Tibial artery (tissue), 4 donors: ENCODE measurements at places on chromosomes 5 and 9.

DNA sequence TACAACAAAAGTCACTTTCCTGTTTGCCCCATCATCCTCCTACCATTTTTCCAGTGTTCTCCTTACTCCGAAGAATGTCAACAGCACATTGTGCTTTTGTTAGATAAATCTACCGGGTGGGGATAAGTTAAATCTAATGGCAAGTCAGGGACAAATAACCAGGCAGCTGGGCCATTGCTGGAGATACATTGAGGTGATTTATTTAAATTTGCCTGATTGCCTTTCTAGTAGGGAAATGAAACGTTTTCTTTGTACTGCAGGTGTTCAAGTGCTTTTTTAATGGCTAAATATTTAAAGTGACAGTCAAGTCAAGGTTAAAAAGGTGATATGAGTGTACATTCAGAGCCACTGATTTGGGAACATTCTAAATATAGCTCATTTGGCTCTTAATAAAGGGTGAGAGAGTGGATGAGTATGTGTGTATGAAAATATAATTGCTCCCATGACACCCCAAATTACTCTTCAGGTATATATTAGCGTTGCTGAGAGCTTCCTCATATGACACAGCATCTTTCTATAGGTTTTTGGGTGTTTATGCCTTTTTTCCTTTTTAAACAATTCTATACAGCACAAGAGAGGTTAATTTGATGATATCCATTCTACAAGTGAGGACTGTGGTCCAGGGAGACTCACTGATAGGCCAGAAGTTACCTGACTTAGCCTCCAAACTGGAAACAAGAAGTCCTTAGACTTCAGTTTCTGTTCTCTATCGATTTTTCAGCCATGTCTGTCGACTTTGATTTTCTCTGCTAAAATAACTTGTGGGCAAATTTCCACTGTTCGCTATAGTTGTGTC is 51.9 kb downstream of the DMRT2 start:
- DNase-seq = no peak

- DNase-seq = no peak
Measured at GRCh38 chr9:72494051-72494450, 27.4 kb upstream of the TMC1 start.

DNA sequence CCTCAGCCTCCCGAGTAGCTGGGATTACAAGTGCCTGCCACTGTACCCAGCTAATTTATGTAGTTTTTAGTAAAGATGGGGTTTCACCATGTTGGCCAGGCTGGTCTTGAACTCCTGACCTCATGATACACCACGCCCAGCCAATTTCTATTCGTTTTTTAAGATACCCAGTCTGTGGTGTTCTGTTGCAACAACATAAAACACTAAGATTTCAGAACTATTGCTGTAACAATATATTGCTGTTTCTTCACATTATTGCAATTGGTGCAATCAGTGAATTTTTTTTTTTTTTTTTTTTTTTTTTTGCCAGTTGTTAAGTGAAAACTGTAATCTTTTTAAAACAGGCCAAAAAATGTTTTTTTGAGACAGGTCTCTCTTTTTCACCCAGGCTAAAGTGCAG is 9.9 kb downstream of the SRP19 start:
- DNase-seq = no peak

- no peak for DNase-seq
Measured at GRCh38 chr5:148829248-148829594, 2.8 kb downstream of the ADRB2 start.

DNA sequence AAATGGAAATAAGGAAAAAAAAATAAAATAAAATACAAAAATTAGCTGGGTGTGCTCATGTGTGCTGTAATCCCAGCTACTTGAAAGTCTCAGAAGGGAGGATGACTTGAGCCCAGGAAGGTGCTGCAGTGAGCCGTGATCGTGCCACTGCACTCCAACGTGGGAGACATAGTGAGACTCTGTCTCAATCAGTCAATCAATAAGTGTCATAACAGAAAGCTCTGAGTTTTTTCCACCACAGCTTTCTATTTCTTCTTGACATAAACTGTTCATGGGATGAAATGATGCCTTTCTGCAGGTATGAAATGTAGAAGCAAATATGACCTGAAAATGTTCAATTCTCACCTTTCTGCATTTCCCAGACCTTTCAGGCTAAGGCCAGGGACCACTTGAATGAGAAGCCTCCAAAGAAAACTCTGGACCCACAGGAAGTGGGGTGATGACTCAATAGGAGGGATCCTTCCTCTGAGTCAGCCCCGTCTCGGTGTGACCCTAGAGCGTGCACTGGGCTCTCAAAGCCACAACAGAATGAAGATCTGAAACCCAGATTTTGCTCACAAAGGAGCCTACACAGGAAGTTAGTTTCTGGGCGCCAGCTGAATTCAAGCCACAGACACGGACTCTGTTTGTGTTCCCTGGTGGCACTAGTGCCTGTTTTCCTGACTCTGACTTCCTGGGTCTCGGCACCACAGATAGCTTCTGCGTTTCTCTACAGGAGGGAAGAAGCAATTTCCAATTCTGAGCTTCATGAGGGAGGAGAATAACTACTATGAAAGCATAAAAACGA is 62.0 kb downstream of the ANKH start:
- DNase-seq = peak; percentile 75

- DNase-seq = no peak
Measured at GRCh38 chr9:115657695-115658094, 495.9 kb upstream of the PAPPA start.

GRCh38 chr5:8749556-8749955 is 796.3 kb downstream of the SEMA5A start:
- DNase-seq = no peak

DNA sequence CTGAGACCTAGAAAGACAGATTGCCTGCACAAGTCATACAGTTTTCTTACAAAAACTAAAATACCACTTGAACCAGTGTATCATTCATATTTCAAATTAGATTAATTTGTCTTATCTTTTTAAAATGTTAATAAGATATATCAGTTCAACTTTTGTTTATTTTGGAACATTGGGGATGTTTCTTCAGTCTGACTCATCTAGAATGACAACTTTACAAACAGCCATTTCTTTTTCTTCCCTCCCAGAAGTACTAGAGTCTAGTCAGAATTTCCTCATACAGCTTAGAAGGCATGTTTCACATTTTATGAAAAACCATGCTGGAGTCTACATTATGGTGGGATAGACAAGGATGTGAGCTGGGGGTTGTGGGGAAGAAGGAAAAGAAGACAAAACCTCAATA is 262.5 kb downstream of the NFIB start:
- no peak for DNase-seq

DNA sequence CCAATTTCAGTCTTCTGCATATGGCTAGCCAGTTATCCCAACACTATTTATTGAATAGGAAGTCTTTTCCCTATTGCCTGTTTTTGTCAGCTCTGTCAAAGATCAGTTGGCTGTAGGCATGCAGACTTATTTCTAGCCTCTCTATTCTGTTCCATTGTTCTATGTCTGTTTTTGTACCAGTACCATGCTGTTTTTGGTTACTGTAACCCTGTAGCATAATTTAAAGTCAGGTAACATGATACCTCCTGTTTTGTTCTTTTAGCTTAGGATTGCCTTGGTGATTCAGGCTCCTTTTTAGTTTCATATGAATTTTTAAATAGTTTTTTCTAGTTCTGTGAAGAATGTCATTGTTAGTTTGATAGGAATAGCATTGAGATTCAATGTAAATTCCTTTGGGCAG is 104.9 kb upstream of the SLCO6A1 start:
- DNase-seq = no peak
